Left forelimb (tissue), 1 donor: ENCODE measurements at places on chromosomes 2 and 18.

DNA sequence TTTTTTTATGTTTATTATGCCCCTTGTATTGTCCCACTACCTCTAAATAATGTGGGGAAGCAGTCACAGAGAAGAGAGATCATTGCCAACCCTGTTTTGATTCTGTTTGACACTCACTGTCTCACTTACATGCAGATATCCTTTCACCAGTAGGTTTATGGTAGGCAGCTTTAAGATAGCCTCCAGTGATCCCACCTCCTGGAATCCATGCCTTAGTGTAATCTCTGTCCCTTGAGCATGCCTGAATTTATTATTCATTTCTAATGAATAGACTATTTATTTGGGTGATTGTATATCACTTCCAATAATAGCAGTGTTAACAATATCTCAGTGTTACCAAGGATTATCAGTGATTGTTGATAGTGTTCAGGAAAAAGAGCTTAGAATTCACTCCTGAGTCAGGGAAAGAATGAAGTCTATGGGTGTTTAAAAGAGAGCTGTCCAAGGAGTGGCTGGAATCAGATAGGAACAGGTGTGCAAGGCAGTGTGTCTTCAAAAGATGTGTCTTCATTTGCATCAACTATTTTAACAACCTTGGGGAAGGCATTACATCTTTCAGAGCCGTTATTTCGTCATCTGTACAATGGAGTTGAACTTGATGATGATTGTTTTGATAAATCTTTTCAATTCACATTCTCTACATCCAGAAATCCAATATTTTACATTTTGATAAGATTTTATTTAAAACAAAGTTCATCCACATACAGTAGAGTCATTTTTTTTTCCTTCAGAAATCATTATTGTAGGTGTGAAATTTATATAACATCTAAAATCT, 31.9 kb downstream of the PKP4 start:
- no peak for DNase-seq

DNA sequence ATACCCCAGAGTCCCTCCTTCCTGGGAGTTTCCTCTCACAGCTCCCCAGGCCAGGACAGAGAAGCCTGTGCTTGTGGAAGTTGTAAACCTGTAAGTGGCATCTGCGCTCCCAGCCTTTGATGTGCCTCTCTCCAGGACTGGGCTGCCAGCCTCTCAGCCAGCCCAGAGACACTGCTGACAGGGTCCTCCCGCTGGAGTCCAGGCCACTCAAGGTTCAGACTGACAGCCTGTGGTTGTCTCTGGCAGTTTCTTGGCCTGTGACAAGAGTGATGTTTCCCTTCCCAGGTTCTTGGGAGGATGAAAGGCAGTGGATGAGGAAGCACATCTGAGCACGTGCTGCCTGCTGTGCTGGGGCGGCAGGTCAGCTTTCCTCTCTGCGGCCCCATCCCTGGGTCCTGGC, 3.0 kb downstream of the SLC35F6 start:
- no peak for DNase-seq

DNA sequence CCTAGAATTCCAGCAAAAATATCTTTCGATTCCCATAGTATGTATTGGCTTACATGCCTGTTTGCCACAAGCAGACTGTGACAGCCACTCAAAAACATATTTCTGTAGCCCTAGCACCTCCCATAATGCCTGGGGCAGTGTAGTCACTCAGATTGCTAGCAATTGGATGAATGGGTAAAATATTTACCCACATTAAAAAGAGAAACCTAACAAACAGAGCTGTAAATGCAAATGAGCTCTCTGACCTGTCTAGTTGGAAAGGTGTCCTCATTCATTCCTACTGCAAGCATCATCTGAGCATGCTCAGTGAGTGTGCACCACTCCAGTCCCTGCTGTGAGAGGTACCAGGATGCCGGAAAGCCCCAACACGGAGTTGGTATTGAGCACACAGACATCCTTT, 234.0 kb upstream of the RAB12 start:
- DNase-seq, result no peak

GRCh38 chr18:77617694-77618093, 368.0 kb downstream of the GALR1 start:
- DNase-seq, result no peak

DNA sequence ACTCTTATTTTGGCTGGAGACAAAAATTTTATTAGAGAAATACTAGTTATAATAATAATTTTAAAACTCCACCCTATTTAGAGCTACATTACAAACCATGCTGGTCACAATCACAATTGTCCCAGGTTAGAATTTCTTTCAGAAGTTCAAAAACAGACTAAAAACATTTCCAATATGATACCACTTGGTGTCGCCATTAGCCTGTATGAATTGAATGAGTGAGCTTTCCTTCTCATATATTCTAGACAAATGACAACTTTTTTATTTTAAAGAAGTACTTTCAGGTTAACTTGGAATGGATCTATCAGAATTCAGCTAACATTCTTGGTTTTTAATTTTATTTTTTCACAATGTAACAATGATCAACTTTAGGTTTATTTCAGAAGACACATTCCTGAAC, 48.0 kb downstream of the SERPINB8 start:
- no peak for DNase-seq

DNA sequence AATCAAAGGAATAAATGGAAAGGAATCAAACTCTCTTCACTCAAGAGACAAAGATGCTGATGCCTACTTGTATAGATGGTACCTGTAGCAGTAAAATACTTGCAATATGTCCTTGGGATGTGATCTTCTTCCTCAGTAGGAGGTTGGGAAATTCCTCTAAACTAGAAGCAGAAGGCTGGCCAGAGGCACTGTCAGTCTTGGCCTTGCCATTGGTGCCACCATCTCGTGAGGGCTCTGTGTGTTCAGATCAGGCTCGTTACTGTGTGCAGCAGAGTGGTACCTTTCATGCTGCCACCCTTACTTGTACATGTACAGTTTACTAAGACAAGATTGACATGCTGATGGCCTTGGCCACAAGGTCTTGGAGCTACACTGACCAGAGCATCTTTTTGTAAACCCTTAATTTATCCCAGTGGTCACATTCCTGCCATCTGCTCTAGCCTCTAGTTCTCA, 169.0 kb downstream of the MYCN start:
- DNase-seq, result no peak

- DNase-seq, result peak; percentile 87
These were observed 40.4 kb downstream of the TMEM18 start for GRCh38 chr2:636641-637405.

DNA sequence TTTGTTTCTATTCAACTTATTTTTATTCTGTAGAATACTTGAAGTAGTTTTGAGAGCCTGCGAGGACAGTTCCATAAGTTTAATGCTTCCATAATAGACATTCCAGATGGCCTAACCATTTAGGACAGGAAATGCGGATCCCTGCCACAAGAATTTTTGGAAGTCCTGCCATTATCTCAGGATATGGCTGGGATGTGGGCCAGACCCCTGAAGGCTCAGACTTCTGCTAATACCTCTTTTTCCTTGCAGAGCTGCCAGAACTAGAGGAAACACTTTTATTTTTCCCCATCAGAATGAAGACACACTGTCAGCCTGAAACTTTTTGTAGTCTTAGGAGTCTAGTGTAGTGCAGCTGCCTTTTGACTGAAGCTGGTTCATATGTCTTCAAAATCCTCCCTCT, 806.5 kb downstream of the TDRD15 start:
- peak; percentile 80 for DNase-seq

DNA sequence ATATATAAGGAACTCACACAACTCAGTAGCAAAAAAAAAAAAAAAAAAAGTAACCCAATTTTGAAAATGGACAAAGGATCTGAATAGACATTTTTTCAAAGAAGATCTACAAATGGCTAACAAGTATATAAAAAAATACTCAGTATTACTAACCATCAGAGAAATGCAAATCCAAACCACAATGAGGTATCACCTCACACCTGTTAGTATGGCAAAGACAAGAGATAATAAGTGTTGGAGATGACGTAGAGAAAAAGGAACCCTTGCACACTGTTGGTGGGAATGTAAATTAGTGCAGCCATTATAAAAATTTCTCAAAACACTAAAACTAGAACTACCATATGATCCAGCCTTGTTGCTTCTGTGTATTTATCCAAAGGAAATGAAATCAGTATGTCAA, 5.8 kb upstream of the CNDP1 start:
- no peak for DNase-seq

DNA sequence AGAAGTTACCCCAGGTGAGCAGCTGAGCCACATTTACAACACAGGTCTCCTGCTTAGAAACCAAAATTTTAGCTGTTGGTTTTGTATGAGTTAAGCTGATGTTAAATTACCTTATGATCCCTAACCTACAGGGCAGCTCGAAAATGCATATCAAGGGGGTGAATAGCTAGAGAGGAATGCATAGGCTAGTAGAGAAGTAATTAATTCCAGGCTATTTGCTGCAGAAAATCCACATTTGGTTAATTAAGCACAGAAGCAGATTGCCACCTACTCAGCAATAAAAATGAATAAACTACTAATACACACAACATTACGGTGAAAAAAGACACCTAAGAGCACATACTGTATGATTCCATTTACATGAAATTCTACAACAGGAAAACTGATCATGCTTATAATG, 91.4 kb downstream of the OSBPL1A start:
- DNase-seq, result no peak

- DNase-seq, result no peak
These were observed 17.7 kb upstream of the SP3 start for GRCh38 chr2:173982918-173983317.

DNA sequence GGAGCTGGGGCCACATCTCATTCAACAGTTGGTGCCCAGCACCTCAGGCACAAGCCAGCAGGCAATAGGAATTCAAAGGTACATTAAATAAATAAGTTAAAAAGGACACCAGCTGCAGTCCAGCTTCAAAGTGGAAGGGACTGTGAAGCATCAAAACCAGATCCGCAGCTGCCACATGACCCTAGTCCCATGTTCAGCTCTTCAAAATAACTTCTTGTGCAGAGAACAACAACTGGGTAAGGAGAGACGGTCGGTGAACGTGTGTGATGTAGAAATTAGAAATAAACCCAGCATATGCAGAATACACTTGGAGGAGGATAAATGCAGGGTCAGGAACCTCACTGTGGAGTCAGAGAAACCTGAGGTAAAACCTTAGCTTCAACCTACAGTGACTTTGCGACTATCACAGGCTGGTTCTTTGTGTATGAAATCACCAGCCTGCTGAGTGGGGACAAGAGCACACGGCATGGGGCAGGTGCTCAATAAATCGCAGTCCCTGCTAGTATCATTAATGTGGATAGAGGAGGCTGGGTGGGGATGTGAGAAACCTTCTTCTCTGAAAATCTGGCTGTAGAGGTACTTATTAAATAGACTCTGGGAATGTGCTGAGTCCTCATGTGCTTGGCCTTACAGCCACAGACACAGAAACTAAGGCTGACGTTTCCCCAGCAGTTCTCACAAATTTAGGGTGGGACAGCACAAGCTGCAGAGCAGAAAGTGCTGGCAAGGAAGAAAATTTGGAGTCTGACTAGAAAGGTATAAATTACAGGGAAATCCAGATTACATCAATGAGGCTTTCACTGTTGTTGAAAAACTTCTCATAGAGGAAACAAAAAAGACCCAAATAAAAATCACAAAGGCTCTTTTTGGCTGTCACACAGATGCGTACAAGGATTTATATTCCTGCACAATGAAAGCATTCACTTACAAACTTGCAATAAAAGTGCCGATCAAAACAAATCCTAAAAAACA, 20.7 kb downstream of the FBXO15 start:
- DNase-seq, result no peak

GRCh38 chr2:233199870-233200269, 51.6 kb upstream of the ATG16L1 start:
- no peak for DNase-seq

DNA sequence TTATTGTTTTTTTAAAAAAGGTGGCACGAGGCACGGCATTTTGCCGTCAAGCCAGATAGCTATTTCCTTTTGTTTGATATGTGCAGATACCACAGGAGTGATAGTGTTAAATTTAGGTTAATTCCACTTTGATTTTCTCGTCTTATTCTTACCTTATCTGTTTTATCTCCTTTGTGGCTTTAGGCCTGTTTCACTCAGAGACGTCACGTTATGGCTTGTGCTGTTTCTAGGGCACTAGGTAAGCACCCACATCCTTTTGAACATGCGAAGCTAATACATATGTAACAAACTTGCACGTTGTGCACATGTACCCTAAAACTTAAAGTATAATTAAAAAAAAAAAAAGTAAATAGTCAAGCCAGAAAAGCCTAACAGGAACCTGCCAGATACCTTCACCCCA, 57.8 kb downstream of the C18orf63 start:
- no peak for DNase-seq

DNA sequence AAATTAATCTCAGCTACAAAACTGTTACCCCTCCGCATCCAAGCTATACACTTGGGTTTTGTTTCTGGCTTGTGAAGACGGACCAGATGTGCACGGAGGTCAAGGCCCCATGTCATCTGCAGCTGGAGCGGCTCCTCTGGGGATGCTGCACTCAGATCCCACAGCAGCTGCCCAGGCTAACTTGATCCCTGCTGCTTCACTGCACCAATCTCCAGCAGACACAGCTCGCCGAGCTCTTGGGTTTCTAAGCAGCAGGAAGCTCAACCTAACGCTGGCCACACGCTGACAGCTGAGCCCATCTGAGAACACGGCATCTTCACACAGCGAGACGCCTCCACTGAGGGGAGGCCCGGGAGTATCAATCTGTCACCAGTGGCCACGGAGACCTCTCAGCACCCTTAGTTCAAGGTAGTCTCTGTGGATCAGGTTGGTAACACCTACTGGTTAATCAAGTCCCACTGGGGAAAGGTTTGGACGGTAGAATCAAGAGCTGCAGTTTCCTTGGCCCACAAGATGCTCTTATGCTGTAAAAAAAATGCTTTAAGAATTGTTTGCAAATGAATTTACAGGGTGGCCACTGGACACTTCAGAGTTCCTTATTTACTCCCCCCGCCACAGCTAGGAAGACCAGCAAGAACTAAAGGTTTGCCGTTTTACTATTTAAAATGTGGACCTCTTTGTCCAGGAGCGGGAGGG, 67.5 kb downstream of the EMILIN2 start:
- peak; percentile 82 for DNase-seq

- DNase-seq, result no peak
These were observed 88.1 kb downstream of the ASXL2 start for GRCh38 chr2:25790074-25790790.

- DNase-seq, result no peak
These were observed 17.5 kb downstream of the VRK2 start for GRCh38 chr2:58064086-58064485.

DNA sequence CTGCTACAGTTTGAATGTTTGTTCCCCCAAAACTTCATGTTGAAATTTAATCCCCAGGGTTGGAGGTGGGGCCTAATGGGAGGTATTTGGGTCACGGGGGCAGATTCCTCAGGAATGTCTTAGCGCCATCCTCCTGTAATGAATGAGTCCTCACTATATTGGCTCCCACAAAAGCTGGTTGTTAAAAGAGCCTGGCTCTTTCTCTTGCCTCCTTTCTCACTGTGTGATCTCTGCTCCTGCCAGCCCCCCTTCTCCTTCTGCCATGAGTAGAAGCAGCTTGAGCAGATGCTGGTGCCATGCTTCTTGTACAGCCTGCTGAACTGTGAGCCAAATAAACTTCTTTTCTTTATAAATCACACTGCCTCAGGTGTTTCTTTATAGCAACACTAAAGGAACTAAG, 721.0 kb upstream of the PKDCC start:
- DNase-seq, result no peak

GRCh38 chr2:105143467-105144151, 97.9 kb upstream of the GPR45 start:
- no peak for DNase-seq
